ENCODE measurements at places on chromosomes 7 and 10.

GRCh38 chr7:15560968-15561367, 847 bp downstream of the AGMO start:
- no peak for DNase-seq

DNA sequence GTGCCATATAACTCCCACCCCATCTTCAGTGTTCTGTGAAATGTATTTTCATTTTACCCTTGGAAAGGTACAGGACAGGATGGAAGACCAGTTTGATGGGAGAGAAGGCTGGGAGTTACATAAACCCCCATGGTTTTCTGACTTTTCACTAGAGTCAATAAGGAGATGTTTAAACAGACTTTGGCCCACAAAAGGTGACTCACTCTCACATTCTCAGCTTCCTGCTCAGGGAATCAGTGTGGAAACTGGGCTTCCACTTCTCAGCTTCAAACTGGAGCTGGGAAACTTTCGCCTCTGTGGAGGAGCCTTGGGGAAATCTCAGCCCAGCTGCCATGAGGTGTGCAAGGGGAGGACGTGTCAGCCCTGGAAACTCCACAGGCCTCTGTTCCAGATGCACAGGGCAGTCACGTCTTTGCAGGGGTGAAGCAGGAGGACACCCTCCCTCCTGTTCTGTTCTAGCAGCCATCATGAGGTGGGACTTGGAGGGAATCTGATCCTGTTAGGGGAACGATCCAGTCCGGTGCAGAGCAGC, 560.5 kb upstream of the GALNT17 start:
- DNase-seq: no peak

DNA sequence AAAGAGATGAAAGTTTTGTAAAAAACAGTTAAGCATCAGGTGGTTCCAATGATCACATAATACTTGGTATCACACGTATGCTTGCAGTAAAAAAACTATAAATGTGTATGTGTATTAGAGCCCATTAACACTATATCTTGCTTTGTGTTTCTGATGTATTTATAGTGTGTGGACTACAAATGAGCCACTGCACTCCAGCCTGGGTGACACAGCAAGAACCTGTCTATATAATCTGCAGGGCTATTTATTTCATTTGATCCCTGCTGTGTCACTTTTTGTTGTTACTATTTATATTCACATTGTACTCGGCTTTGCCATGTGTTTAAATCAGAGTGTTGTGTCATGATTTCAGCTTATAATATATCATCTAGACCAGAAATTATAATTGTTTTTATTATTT, 487.8 kb upstream of the TEX47 start:
- no peak for DNase-seq

- no peak for DNase-seq
Observed at GRCh38 chr10:75293446-75293820, 57.7 kb upstream of the COMTD1 start.

DNA sequence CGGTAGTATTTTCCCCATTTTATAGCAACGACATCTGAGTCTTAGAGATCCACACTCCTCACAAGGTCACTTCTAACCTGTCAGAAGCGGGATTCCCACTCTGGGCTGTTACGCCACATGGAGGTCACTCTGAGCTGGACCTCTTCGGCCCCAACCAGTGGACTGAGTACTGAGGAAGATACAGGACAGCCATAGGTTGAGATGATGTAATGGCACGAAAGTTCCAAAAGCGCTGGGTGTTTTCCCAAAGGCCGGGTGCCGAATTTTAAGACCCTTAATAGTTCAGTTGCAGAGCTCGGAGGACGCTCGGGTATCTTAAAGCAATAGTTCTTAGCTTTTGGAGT, 699 bp downstream of the GHITM start:
- no peak for DNase-seq

- no peak for DNase-seq
Observed at GRCh38 chr7:137142376-137142775, 201.2 kb downstream of the PTN start.

DNA sequence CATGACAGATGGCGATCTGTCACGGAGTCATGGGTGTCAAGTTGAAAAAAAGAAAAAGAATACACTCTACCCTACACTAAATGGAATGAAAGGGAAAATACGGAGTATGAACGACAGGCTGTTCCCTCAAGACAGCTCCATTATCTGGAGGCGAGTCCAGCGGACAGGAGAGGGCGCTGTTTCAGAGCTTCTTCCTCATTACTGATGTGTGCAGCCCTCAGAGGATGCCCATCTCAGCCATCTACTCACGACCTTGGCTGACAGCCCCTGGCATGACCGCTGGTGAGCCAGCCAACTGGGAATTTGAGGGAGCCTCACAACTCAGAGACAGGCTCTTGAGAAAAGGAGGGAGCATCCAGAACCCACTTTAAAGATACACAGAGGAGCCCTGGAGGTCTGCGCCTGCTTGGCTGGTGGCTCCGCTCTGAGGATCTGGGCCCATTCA, 49.6 kb upstream of the SMNDC1 start:
- DNase-seq: peak; percentile 49

- DNase-seq: peak; percentile 7
Observed at GRCh38 chr10:51422311-51423120, 276.9 kb downstream of the CSTF2T start.

DNA sequence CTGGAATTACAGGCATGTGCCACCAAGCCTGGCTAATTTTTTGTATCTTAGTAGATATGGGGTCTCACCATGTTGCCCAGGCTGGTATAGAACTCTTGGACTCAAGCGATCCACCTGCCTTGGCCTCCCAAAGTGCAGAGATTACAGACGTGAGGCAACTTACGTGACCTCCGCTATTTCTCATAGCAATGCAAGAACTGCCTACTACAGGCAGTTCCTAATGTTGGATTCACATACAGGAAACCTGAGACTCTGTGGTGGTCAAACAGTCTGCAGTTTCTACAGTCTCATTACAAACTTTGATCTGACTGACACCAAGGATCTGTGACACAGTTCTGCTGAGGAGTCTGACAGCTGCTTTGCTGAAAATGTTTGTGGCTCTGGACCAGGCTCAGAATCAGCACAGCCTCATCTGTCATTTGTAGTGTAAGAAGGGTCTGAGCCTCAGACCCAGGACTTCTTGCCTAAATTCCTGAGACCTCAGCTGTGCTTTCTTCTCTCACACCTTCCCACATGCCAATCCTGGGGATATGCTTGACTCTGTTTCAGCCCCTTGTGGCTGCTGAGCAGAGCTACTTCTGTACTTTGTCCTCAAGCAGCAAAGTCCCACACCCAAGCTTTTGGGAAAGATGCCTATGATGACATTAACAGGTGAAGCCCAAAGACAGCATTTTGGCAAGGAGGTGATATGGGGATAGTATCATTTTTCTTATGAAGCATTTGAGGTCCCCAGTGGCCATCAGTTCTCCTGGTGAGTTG, 48.0 kb upstream of the CYP2C9 start:
- DNase-seq: no peak

- DNase-seq: no peak
Observed at GRCh38 chr10:92751534-92751811, 61.7 kb downstream of the HHEX start.

- DNase-seq: no peak
Observed at GRCh38 chr10:87931836-87932230, 68.4 kb downstream of the PTEN start.

DNA sequence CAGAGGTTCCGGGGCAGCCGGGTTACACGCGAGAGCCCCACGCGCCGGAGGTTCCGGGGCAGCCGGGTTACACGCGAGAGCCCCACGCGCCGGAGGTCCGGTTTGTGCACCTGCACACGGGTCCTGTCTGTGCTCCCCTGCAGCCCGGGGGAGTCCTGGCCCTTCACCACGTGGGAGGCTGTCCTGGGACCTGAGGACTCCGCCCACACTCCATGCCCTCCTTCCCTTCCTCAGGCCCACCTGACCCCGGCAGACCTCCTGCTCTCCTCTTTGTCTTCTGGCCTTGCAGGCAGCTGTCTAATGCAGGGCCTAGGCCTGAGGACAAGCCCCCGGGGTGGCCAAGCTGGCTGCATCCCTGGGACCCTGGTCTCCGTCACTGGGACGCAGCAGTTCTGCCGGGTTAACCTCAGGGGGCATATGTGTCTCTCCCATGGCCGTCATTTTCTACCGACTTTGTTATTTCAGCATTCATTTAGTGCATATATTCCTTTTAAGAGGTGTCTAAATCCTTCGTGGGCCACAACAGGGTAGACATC, 374.6 kb downstream of the DNAJB6 start:
- no peak for DNase-seq

DNA sequence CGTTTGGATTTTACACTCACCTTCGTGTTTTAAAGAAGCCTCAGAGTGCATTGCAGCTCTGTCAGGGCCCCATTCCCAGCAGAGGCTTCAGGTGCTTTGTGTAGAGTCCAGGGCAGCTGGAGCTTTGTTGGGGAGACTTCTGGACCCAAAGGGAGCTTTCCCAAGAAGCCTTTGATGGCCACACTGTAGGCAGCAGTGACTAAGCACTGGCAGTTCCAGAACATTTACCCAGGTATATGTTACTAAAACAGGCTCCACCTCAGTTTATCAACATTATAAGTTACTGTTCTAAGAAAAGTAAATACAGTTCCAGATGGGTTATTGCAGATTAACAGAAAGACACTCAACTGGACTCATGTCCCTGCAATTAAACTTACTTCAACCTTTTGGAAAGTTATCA, 66.8 kb downstream of the LANCL2 start:
- DNase-seq: no peak

DNA sequence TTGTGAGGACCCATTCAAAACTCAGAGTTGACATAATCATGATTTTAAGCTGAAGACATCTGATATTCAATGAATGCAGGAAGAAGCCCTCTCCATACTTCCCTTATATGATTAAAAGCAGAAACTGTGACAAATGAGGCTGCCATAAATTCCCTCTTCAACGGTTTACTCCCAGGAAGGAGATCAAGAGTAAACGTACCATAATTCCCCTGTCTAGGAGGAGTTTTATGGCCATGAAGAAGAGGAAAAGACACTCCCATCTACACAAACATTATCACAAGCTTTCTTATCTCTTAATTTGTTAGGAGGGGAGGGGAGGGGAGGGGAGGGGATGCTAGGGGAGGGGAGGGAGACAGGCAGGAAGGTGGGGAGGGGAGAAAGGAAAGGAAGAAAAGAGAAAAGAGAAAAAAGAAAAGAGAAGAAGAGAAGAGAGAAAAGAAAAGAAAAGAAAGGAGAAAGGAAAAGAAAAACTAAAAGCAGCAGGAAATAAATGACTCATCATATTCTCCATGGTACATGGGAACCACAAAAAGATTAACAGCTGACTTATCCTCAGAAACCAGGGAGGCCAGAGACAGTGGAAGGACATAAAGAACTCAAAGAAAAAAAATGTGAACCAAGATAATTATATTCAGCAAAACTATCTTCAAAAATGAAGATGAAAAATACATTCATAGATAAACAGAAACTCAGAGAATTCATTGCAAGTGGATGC, 121.6 kb downstream of the ALOX5 start:
- DNase-seq: no peak

- DNase-seq: no peak
Observed at GRCh38 chr10:117399341-117400196, 24.3 kb upstream of the PDZD8 start.

DNA sequence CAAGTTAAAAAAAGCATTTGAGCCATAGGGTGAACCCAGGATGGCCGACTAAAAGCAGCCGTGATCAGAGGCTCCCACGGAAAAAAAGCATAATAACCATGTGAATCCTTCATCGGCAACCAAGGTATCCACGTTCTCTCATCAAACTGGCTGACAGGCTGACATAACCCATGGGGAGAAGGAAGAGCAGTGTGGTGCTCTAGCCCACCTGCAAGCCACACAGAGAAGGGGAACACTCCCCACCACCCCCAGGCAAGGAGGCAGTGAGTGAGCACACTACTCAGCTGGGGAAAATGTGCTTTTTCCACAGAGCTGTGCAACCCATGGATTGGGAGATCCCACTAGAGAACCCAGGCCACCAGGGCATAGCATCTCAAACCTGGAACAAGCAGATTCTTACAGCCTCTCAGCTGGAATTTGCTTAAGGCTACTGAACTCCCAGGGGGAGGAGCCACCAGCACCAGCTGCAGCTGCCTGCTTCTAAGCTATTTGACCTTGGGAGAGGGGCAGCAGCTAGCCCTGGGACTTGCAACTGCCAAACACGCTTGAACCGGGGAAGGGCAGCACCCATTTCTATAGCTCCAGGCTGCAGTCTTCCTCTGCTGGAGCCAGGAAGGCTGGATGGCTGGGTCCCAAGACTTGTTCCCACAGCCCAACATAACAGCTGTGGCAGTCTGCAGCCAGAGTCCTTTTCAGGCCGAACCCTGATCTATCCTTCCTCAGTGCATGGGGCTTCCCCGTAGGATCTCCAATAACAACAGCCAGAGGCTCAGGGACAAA, 178.2 kb upstream of the NRG3 start:
- DNase-seq: no peak

GRCh38 chr7:89401690-89402089, 606.2 kb upstream of the TEX47 start:
- DNase-seq: no peak

- no peak for DNase-seq
Observed at GRCh38 chr10:75201793-75202307, 8.7 kb upstream of the VDAC2 start.

GRCh38 chr10:44362866-44363711, 21.8 kb downstream of the CXCL12 start:
- DNase-seq: no peak

DNA sequence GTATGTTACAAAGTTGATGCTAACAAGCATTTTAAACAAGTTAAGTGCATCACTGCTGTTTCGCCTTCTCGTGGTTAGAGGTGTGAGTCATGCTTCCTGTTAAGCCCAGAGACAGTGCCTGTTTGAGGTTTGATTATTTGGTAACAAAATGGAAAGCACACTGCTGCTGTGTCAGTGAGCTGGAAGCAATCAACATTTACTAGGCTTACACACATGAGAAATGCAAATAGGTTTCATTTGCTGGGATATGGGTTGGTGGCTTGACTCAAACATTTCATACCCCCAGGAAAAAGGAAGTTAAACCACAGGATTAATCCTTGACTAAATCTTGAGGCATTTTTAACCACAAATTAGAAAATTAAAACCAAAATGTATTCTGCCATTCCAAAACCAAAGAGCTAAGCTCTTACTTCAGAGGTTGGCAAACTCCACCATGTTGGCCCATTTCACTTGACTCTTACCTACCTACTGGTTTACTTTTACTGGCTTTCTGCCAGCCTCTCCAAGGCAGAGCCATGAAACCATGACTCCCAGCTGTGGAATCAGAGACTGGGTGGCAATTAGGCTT, 139.2 kb downstream of the ETV1 start:
- no peak for DNase-seq

All from stimulated activated CD4-positive, alpha-beta T cell treated with anti-CD3 and anti-CD28 coated beads, Interleukin-12 subunit alpha, Interleukin-12 subunit beta, amount 100 ng/mL, for 24 hours (primary cell).